Activated CD4-positive, alpha-beta T cell treated with anti-CD3 and anti-CD28 coated beads, Interleukin-2, amount 50 U/mL, for 16 hours (primary cell): ENCODE measurements at places on chromosomes 7 and 10.

DNA sequence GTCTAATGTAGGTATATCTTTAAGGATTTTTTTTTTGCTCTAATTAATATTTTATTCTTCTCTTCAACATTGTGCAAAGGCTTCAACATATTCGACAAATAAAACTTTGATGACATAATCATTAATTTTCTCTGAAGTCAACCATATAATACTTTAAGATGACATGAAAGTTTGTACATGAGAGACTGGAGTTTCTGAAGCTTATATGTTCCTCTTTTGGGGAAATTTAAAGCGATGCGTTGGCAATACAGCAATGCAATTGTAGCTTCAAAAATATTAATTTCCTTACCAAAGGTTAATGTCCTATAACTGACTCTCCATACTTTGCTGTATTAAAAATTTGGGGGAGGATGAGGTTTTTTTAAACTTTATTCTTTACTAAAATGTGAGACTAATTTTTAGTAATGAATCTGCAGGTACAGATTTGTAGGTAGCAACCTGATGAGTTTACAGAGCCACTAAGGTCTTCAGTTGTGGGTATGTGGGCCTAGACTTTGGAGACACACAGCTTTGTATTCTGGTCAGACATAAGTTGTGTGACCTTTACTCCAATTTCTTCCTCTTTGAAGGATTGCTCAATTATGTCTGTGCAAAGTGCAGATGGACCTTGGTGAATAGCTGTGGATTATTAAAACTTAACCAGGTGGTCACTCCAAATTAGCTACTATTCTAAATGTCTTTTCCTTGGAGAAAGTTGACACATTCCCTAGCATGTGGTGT, 18.0 kb upstream of the LIPA start:
- DNase-seq, result no peak

GRCh38 chr7:43105521-43106120, 6.8 kb upstream of the HECW1 start:
- DNase-seq, result no peak

- no peak for DNase-seq
Measured at GRCh38 chr7:133635541-133635940, 382.7 kb downstream of the EXOC4 start.

DNA sequence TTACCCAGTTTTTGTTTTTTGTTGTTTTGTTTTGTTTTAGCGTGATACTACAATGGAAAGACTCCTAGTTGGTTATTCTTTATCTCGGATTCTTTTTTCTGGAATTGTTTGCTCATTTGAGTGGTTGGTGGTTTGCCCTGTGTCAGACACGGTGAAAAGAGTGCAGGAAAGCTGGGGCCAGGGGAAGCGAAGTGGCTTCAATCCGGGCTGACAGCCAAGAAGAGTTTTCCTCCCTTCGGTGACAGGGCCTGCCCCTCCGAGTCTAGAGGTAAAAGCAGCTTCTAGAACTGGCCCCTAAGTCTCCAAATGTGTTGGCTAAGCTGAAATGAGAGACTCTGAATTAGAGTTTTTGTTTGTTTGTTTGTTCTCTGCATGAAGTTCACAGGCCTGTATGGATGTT, 5.7 kb upstream of the AP5Z1 start:
- DNase-seq, result no peak

DNA sequence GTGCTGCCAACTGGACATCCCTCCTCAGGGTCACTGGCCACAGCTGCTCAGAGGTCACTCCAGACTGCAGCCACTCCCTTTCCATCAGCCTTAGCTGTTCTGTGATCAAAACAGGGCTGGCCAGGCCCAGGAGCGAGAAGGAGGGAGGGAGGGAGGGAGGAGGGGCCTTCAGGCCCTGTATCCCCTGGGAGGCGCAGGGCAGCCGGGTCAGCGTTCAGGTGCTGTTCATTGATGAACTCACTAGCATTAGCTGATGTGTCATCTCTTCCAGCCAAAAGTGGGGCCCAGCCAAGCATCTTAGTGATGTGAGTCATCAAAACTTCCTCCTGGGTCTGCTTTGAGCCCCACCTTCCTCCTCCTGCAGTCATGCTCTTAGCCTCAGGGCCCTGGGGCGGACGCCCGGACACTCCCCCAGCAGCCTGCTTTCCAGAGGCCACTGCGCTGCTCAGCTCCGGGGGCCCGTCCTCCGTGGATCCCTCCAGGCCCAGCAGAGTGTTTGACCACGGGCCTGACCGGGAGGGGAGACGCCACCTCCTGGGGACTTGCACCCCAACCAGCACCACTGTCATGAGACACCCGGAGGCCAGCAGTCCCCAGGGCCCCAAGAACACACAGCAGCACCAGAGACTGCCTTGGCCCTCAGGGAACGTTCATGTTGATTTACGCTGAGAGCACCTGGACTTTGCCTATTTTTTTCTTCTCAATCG, 149.2 kb downstream of the PRKAG2 start:
- DNase-seq, result peak; percentile 85

GRCh38 chr7:1886361-1887064, 216.4 kb downstream of the ELFN1 start:
- no peak for DNase-seq

GRCh38 chr7:27739301-27739908, 557 bp upstream of the TAX1BP1 start:
- DNase-seq, result peak; percentile 10

DNA sequence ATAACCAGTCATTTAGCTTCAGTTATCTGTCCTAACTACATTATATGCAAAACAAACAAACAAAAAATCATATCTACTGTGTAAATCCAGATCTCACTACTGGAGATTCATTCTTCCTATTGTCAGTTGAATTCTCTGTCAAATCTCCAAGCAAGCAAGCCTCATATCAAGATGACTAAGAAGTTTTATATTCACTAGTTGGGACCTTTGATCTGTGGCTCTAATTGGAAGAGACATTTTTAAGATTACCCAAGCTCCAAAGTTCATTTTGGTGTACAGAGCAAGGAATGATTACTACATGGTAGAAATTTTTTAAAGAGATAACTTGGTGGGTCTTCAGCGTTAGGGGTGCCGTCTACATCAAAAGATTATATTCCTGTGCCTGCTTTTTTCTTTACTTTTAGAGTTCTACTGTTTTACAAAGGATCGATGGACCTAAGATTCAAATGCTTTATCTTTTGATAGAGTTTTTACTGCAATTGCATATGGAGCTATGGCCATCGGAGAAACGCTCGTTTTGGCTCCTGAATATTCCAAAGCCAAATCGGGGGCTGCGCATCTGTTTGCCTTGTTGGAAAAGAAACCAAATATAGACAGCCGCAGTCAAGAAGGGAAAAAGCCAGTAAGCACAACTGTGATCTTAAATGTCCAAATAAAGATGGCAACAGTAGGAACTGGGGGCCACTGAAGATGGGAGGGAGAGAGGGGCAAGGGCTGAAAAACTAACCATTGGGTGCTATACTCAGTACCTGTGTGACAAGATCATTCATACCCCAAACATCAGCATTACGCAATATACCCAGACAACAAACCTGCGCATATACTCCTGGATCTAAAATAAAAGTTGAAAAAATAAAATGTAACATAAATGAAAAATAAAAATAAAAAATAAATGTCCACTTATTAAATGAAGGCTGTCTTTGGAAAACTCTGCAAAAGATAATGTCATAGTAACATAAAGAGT, 47.9 kb downstream of the SP8 start:
- no peak for DNase-seq

- no peak for DNase-seq
Measured at GRCh38 chr10:13376746-13377145, 28.7 kb upstream of the SEPHS1 start.

DNA sequence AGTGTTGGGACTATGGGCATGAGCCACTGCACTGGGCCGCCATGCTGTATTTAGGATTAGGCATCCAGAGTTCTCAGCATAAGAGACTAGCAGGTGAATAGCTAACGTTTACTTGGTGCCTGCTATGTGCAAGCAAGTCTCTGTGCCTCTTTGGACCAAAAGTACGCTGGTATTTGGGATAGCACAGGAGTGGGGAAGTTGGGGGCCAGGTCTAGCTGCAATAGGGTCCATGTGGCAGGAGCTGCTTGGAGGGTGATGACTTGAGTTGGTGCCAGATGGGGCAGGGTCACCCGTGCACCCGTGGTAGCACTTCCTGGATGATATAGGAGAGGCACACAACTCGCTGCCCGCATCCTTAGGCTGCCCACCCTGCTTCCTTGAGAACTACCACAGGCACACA, 22.4 kb downstream of the NACAD start:
- DNase-seq, result no peak

GRCh38 chr10:116909307-116909706, 60.0 kb downstream of the ENO4 start:
- no peak for DNase-seq

- no peak for DNase-seq
Measured at GRCh38 chr10:119431773-119432135, 110.8 kb downstream of the RGS10 start.

DNA sequence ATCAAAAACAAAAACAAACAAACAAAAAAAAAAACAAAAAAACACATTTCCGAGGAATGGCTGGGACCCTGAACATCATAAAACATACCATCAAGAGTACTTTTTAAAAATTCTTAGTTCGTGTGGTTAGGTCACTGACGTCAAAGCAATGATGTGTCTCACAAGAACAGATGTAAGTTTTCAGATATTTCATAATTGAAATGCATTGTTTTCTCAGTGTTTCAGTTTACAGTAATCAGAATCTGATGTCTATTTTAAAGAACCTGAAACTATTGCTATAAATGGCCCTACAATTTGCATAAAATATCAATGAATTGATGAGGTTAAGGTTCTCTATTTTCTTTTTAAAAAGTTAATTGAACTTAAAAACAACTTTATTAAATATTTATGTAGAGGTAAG, 103.7 kb upstream of the HGF start:
- no peak for DNase-seq

- no peak for DNase-seq
Measured at GRCh38 chr10:96188916-96189315, 58.8 kb downstream of the ZNF518A start.

GRCh38 chr10:113712024-113712423, 32.3 kb downstream of the CASP7 start:
- no peak for DNase-seq

GRCh38 chr10:124701881-124702656, 42.1 kb downstream of the FAM53B start:
- DNase-seq, result no peak

DNA sequence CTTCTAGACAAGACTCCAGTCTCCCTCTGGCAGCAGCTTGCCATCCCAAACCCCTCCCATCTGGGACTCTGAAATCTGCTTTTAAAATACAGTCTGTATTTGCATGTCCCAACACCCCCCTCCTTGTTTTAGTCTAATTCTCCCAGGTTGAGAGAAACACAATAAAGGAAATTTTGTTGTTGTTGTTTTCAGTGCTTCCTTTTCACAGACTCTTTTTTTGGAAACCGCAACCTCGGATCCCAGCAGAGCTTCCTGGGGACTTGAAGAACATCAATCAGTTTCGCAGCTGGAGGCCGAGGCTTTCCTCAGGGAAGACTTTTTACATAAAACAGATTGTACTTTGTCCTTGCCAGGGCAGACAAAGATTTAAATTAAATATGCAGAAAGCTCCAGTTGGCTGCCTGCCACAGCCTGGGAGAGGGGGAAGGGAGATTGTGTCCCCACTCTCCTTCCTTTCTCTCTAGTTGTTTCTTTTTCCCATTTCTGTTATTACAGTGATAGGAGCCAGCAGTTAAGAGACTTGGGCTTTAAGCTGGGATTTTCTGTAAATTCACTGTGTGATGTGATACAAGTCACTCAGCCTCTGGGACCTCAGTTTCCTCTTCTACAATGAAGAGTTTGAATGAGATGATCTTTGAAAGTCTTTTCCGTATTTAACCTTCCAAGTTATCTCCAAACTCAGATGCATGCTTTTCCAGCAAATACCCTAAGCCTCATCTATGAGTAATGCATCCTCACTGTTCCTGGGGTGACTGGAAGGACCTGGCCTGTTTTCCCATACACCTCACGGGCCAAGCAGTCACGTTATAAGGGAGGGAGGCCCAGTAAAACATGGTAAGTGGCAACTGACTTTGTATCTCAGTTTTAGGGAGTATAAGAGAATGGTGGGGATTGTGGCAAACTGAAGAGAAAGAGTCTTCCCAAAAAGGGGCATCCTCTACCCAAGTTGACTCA, 192.3 kb downstream of the REEP3 start:
- no peak for DNase-seq

DNA sequence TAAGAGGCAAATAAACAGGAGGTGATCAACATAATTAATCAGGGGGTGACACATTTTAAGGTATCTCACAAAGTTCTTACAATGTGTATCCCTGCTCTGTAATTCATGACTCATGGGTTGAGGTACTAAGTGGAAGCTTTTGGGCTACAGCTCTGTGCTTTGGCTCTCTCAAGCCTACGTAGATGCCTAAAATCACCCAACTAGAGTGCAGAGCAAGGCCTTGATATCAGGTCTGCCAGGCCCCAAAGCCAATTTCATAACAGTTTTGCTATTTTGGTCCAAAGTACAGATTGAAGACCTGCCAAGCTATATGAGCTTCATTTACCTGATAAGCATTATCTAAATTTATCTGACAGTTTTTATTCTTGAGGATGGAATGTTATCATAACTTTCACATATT, 175.3 kb upstream of the BET1 start:
- no peak for DNase-seq

- no peak for DNase-seq
Measured at GRCh38 chr7:53001221-53001620, 34.2 kb upstream of the POM121L12 start.

DNA sequence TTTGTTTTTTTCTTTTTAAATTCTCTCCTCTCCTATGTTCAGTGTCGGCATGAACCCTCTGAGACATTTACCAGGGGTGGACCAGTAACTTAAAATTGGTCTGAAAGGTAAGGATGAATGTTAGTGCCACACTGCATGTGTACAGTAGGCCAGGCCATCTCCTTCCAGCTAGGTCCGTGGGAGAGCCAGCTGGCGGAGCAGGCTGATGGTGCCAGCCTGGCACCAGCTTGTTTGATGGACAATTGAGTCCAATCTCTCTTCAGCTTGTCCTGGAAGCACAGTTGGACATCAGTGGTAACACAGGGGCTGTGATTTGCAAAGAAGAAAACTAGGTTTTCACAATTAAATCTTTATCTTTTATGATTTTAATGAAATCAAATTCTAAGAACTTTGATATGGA, 136.5 kb downstream of the CNNM2 start:
- no peak for DNase-seq

- no peak for DNase-seq
Measured at GRCh38 chr10:124977648-124978375, 35.9 kb downstream of the ZRANB1 start.

GRCh38 chr7:99109108-99110051, 34.5 kb downstream of the SMURF1 start:
- DNase-seq, result no peak

DNA sequence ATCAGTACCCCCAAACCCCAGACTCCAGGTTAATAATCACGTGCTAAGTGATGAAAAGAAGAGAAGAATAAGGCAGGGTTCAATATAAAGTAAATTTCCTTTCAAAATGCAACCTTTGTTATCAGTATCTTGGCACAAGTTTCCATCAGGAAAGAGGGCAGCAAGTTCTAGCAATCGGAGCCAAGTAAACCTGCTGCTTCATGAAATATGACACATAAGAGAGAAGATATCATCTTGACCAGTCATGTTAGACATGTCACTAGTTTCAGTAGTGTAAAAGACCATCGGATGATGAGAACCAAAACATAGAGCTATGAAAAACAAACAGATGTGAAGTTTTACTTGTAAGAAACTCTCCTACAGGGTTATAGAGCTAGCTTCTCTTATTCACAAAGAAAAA, 44.0 kb downstream of the AASS start:
- DNase-seq, result no peak
